Vagina (tissue), 2 donors: ENCODE measurements at places on chromosomes 3 and 15. TPM values are rescaled to one million over a fixed set of nuclear protein-coding genes. Genes with fewer than 3 reads are reported as not detected.
A peak's percentile ranks its signal among the peaks of the same experiment; 100 is the strongest.

The HEG1 gene
- total RNA-seq, result 47.1 TPM

The MUC20 gene
- total RNA-seq, result 23.8 TPM

DNA sequence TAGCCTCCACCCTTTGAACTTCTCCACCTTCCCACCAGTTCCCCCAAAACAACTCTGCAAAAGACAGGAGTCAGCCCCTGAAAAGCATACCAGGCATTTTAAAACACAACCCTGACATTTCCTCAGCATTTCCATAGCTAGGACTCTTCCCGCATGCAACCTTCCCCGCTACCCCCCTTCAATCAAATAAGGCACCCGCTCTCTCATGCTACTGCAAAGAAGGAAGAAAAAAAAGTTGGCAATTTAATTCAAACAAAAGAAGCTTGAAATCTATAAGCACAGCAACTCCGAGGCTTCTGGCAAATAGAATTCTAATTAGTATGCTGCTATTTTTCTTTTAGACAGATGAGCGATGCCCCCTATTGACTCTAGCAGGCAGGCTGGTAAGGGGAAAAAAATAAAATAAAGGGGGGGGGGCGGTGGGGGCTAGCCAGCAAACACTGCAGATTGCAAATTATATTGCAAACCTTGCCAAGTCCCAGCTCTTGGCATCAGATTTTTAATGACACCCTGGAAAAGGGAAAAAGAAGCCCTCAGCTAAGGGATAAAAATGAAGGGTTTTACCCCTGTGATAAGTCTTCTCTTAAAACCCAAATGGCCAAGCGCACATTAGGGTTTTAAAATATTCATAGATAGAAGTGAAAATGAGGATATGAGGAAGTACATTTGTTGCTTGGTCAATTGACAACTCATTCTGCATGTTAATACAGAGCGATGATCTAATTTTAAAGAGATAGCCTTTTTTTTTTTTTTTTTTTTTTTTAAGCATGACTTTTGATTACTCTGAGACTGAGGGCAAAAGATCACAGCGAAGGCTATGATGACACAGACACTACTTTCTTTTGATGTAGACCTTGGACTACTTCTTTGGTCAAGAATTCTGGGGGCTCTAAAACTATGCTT, 255.2 kb downstream of the NR2F2 start:
- H3K4me1 ChIP-seq, result no peaks in the 10 kb centered on the region
- H3K4me3 ChIP-seq, result no peak overlapping the region

DNA sequence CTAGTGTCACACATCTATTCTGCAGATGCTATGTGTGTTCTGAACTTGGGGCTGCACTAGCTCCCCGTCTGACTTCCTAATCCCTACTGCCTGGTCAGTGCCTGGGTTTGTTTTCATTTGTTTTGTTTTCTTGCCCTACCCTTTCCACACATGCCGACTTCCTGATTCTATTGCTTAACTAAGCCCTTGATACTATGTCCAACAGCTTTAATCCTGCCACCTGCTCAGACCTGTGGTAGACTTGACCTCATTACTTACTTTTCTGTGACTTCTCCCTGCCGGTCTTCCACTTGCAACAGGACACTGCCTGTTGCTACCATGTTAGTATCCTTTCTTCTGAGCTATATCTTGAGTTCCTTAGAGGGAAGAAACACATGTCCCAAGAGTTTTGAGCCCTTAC, 39.3 kb upstream of the CEMIP start:
- no peaks in the 10 kb centered on the region for H3K36me3 ChIP-seq
- H3K27me3 ChIP-seq, result no peaks in the 10 kb centered on the region
- H3K4me3 ChIP-seq, result no peak overlapping the region
- H3K4me1 ChIP-seq, result peaks cover 7% of the 10 kb centered on the region

GRCh38 chr3:160981217-160981938, 123.8 kb downstream of the B3GALNT1 start:
- no peak for DNase-seq
- no peak overlapping the region for H3K4me3 ChIP-seq
- H3K4me1 ChIP-seq, result peaks cover 4% of the 10 kb centered on the region
- H3K27ac ChIP-seq, result no peak overlapping the region

GRCh38 chr15:40470423-40471104, at the start of gene CHST14:
TSS of gene CHST14 (plus strand) at chr15:40470984. CDS start at chr15:40471214, 230 bp downstream.
- no peaks in the 10 kb centered on the region for H3K36me3 ChIP-seq
- peak within 1 kb of the TSS; percentile 70 for H3K4me3 ChIP-seq
- DNase-seq, result no peak
- H3K27me3 ChIP-seq, result no peaks in the 10 kb centered on the region
- peak within 1 kb of the TSS; percentile 89 for H3K27ac ChIP-seq

DNA sequence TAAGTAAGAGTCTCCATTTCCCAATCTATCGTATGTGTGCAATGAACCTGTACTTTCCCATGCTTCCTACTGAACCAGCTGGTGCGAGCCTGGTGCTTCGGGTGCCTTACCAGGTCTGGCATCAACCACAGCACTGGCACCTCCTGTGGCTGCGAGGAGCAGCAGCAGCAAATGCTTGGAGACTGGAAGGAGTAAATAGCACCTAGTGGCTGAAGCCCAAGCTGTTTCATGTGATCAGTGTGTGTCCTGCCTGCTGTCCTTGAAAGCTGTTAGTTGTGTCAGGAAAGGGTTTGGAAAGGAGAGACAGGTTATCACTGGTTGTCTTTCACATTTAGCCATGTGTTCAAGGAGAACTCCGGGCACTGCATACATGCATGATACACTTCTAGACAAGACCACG, 31.8 kb downstream of the PCOLCE2 start:
- no peaks in the 10 kb centered on the region for H3K36me3 ChIP-seq
- H3K27me3 ChIP-seq, result no peaks in the 10 kb centered on the region
- H3K4me3 ChIP-seq, result no peak overlapping the region
- DNase-seq, result no peak

DNA sequence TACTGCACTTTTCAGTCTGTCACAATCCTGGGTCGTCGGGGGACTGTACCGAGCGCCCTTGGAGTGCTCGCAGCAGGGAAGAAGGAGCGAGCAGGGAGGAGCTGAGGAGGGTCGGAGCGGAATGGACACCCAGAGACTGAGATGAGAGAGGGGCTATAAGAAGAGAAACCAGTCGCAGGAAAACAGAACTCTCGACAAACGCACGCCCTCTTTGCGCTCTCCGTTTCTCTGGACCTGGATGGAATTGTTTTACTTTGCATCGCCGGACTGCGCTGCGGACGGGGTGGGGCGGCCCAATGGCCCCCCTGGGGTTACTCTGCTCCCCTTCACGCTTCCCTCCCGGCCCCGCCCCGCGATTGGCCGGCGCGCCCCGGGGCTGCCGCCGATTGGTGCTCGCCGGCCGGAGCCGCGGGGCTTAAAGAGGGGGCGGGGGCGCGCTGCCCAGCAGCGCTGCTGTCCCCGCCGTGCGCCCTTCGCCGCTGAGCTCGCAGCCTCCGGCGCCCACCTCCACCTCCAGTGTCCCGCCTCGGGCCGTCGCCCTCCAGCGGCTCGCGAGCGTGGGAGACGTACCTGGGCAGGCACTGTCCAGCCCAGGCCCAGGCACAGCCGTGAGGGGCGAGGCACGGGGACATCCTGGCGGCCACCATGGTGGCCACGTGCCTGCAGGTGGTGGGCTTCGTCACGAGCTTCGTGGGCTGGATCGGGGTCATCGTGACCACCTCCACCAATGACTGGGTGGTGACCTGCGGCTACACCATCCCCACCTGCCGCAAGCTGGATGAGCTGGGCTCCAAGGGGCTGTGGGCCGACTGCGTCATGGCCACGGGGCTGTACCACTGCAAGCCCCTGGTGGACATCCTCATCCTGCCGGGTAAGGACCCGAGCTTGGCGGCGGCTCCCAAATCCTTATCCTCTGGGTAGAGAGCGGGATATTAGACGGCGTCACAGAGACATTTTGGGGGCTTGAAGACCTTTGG, at the start of gene CLDN11:
Gene CLDN11 (plus strand): TSS at position 447 of the 977 bp plus-strand sequence. CDS start 199 bp downstream, at position 646.
- H3K4me3 ChIP-seq, result peak within 1 kb of the TSS; percentile 58
- peak within 1 kb of the TSS; percentile 68 for H3K27ac ChIP-seq
- no peak for DNase-seq
- peaks cover 29% of the 10 kb centered on the region for H3K4me1 ChIP-seq
- no peaks in the 10 kb centered on the region for H3K27me3 ChIP-seq

- H3K27me3 ChIP-seq, result no peaks in the 10 kb centered on the region
- H3K36me3 ChIP-seq, result no peaks in the 10 kb centered on the region
- no peak overlapping the region for H3K27ac ChIP-seq
- DNase-seq, result no peak
- H3K4me1 ChIP-seq, result peaks cover 13% of the 10 kb centered on the region
Measured at GRCh38 chr15:34292621-34293020, 45.0 kb downstream of the SLC12A6 start.

The GOLGA6L10 gene
- 3.4 TPM for total RNA-seq

The GPR149 gene
- total RNA-seq, result not detected

DNA sequence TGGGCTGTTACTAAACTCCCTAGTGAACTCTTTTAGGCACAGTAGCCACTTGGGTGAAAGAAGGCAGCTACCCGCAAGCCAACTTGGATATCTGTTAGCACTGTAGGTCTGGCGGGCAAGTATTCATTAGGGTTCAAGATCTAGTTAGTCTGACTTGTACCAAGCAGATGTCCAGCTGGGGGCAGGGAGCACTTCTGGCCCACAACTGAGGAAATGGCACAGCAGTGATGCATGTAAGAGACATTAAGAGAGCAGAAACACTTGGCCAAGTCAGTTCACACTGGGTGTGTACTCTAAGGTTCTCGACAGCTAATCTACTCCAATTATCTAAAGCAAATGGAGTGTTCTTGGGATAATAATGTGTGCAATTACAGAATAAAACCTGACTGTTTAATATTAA, 131.7 kb downstream of the CTNNB1 start:
- H3K4me1 ChIP-seq, result peaks cover 16% of the 10 kb centered on the region
- H3K4me3 ChIP-seq, result no peak overlapping the region
- no peak for DNase-seq
- no peaks in the 10 kb centered on the region for H3K36me3 ChIP-seq

DNA sequence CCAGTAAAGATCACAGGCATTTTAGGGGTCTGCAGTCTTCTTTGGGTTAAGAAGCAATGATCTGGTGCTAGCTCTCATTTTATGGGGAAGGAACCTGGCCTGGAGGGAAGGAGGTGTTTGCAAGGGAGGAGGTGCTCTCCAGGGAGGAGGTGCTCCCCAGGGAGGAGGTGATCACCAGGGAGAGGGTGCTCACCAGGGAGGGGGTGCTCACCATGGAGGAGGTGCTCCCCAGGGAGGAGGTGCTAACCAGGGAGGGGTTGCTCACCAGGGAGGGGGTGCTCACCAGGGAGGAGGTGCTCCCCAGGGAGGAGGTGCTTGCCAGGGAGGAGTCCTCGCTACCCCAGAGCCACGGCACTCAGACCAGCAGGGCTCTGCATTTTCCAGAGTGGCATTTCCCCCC, 115.7 kb downstream of the TLE3 start:
- no peak overlapping the region for H3K4me3 ChIP-seq
- no peaks in the 10 kb centered on the region for H3K36me3 ChIP-seq
- H3K4me1 ChIP-seq, result no peaks in the 10 kb centered on the region
- H3K27me3 ChIP-seq, result no peaks in the 10 kb centered on the region

DNA sequence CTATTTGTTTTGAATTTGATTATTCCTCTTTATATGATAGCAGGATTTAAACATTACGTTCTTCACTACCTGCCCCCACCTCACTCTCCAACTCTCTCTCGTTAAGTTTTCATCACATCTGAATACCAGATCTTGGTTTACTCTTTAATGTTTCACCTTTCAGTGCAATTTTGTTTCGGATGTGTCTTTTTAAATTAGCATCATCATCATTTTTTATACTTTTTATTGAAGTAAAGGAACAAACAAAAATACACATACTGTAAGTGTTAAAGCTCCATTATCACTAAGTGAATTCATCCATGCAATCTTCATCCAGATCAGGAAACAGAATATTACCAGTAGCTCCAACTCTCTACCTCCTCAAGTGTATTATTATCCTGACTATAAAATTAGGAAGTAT, 310.6 kb downstream of the C3orf38 start:
- no peaks in the 10 kb centered on the region for H3K36me3 ChIP-seq
- H3K27me3 ChIP-seq, result no peaks in the 10 kb centered on the region
- no peak overlapping the region for H3K4me3 ChIP-seq
- no peaks in the 10 kb centered on the region for H3K4me1 ChIP-seq
- DNase-seq, result no peak
- H3K27ac ChIP-seq, result no peak overlapping the region

The TMC3 gene
- 2.7 TPM for total RNA-seq

The ADCY5 gene
- total RNA-seq, result 16.7 TPM

The CHRNA7 gene
- 10.1 TPM for total RNA-seq

DNA sequence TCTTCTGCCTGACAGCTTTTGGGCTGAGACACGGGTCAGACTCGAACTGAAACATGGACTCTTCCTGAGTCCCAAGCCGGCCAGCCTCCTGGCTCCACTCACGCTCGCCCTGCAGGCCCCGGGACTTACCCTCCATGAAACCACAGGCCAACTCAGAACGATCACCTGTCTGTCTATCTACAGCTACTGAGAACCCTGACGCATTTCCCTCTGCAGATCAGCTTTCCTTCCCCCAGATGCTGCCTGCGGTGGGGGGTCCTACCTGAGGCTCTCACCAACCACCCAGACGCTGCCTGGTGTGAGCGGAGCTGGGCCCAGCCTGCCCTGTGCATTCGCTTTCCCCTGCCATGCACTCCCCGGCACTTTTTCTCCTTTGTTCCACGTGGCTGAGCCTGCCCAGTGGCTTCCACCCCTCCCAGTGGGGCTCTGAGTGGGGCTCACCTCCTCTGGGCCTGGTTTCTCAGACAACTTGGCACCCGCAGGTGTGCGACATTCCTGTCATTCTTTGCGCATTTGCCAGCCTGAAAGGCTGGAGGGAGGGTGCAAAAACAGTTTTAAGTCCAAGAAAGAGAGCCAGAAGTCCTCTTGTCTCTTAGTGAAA, 60.2 kb downstream of the PLXNA1 start:
- peaks cover 5% of the 10 kb centered on the region for H3K4me1 ChIP-seq
- H3K27ac ChIP-seq, result no peak overlapping the region
- no peaks in the 10 kb centered on the region for H3K27me3 ChIP-seq
- DNase-seq, result no peak
- no peak overlapping the region for H3K4me3 ChIP-seq
- H3K36me3 ChIP-seq, result no peaks in the 10 kb centered on the region

DNA sequence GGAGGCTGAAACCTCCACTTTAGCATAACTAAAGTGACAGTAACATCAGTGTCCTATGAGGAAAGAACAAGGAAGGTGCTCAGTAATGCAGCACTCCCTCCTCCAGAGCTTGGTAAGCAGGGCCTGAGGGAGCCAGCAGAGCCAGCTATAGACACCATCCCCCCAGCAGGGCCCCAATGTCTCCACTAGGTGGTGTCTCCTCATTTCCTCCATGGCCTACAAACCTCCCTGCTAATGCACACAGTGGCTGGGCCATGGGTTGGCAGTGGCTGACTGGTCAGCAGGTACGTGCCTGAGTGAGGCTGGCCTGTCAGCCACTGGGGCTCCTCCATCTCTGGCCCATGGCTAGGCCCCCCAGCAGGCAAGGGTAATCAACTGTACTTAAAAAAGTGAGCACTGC, 13.6 kb downstream of the MRPS25 start:
- no peaks in the 10 kb centered on the region for H3K4me1 ChIP-seq
- no peak overlapping the region for H3K4me3 ChIP-seq
- no peak for DNase-seq
- H3K27me3 ChIP-seq, result no peaks in the 10 kb centered on the region
